Naive thymus-derived CD8-positive, alpha-beta T cell (primary cell): ENCODE measurements at places on chromosomes 11 and 22. TPM values are rescaled to one million over a fixed set of nuclear protein-coding genes. Genes with fewer than 3 reads are reported as not detected.
A peak's percentile ranks its signal among the peaks of the same experiment; 100 is the strongest.

The GLB1L3 gene
- polyA plus RNA-seq: 2.2 TPM

The FREY1 gene
- not detected for polyA plus RNA-seq

The CBX7 gene
- 19.5 TPM for polyA plus RNA-seq

DNA sequence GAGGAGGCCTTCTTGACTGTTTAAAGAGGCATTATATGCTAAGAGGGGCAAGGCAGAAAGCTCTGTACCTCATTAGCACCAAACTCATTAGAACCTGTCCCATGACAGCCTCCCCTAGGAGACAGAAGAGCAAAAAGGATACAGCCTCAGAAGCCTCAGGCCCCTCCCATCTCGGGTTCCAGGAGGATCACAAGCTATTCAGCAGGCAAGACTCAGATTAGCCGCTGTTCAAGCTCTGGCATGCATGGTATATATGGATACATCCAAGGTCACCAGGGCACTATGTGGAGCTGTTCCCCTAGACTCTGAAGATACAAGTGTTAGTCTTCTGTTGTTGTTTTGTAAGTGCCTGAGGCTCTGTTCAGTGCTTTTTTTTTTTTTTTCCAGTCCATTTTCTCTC, 32.1 kb downstream of the ATXN10 start:
- no peak for DNase-seq
- H3K27ac ChIP-seq: no peak overlapping the region
- peaks cover 14% of the 10 kb centered on the region for H3K4me1 ChIP-seq
- peaks cover 91% of the 10 kb centered on the region for H3K36me3 ChIP-seq
- no peaks in the 10 kb centered on the region for H3K27me3 ChIP-seq

DNA sequence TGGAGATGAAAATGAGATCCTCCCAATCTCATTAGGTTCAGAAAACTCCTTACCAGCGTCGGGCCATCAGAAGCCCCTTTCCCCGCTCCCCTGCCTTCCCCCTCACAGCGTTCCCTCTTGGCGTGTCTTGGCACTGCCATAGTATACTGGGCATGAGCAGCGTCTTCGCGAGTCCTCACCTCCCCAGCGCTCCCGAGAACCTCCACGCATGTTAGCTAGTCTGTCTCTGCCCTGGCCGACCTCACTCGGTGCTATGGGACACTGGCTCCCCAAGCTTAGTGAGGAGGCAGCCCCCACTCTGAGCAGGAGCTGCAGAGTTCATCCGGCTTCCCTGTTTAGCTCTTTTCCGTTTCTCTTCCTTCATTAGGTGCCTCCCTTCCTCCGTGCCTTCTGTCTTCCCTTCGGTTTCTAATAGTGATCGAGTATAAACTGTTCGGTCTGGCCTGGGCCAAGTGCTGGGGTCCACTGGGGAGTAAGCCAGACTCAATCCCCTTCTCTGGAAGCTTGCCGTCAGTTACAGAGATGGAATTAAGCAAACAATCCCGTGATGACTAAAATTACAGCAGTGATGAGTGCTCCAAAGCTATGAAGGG, 63.8 kb upstream of the OPCML start:
- H3K36me3 ChIP-seq: no peaks in the 10 kb centered on the region
- no peak overlapping the region for H3K4me3 ChIP-seq
- DNase-seq: no peak
- H3K27ac ChIP-seq: no peak overlapping the region
- no peaks in the 10 kb centered on the region for H3K4me1 ChIP-seq
- peaks cover 9% of the 10 kb centered on the region for H3K27me3 ChIP-seq

DNA sequence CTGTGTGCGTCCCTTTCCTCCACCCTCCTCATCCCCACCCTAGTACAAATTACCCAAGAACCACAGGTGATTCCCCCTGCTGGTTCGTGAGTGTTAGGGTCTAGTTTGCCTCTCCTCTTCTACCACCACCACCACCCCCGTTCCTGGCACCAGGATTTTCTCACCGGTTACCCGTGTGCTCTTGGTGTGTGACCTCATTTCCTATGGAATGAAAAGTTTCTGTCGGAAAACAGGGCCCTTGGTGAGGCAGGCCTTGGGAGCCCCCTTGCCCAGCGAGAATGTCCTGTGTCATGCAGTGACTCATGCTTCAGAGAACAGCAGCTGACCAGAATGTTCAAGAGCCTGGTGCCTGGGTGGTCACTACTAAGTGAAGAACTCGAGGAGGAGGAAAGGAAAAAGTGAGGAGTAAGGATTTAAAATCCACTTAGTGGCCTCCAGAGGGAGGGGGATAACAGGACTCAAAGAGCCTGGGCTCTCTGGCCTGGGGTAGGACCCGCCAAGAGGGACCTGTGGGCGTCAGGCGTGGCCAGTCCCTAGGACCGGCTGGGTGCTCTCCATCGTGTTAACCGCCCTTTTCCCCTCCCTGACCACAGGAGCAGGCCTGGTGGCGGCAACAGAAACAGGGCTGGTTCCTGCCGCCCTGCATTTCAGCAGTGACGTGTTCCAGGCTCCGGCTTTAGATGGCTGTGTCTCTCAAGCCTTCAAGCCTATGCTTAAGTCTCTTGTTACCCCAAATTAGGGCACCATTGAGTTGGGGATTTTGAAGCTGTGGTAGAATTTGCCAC, 30.2 kb downstream of the C22orf31 start:
- no peaks in the 10 kb centered on the region for H3K36me3 ChIP-seq
- H3K27ac ChIP-seq: no peak overlapping the region
- H3K4me1 ChIP-seq: peaks cover 13% of the 10 kb centered on the region
- no peak for DNase-seq
- peak overlapping the region; percentile 75 for H3K4me3 ChIP-seq
